Endothelial cell (in vitro differentiated cells): ENCODE measurements at places on chromosomes 16 and 17.

DNA sequence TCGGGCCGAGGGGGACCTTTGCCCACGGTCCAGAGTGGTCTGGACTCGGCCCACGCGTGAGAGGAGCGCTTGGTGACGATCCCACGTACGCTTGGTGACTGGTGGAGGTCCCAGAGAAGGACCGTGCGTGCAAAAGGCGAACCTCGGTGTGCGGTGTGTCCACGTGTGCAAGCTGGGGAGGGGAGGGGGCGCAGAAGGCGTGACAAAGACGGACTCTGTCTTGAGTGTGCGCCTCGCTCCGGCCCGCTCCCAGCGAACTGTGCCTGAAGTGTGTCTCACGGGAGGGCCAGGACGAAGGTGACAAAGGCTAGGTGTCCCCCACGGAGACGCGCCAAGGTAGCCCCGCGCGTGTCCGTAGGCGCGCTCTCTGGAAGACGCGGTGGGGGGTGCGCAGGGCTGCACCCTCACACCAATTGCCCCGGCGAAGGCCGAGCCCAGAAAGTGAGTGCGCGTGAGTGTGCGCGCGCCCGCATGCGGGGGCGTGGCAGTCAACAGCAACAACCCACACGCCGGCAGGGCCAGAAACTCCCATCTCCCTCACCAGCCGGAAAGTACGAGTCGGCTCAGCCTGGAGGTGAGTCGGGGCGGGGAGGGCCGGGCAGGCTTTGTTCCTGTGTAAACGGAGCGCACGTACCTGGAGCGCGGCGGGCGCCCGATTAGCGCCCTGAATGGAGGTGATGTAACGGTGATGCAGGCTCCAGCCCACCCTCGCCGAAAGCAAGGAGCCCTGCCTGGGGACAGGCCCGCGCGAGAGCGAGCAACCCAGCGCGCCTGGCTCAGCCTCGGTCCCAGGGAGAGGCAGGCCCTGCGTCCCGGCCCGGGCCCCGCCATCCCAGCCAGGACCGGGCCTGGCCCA is at the start of gene GPRC5C:
GPRC5C (plus strand) TSS at position 521 of the 856 bp plus-strand sequence. CDS start 7,689 bp downstream, outside the sequence.
- DNase-seq: peak; percentile 54

GRCh38 chr16:50201787-50202186 is 48.7 kb downstream of the TENT4B start:
- DNase-seq: no peak

DNA sequence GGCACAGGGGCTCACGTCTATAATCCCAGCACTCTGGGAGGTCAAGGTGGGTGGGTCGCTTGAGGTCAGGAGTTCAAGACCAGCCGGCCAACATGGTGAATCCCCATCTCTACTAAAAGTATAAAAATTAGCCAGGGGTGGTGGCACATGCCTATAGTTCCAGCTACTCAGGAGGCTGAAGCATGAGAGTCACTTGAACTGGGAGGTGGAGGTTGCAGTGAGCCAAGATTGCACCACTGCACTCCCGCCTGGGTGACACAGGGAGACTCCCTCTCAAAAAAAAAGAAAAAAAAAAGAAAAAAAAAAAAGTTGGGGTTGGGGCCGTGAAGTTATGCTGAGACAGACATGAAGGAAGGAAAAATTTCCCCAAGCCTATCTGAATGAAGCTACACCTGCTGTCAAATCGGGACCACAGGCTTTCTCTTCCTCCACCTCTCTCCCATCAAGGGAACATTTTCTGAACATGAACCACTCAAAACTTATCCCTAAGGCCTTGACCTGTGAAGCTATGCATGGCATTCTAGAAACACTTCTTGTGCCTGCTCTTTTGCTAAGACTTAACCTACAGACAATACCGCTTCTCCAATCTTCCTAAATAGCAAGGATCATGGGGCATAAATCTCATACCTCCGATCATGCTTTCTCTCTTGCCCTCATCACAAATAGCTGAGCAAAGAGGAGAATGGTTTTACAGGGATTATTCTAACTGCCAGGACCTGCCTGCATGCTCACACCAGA is 88.6 kb downstream of the CYTH1 start:
- no peak for DNase-seq

- DNase-seq: no peak
Measured at GRCh38 chr16:79805621-79806020, 205.1 kb upstream of the MAF start.

DNA sequence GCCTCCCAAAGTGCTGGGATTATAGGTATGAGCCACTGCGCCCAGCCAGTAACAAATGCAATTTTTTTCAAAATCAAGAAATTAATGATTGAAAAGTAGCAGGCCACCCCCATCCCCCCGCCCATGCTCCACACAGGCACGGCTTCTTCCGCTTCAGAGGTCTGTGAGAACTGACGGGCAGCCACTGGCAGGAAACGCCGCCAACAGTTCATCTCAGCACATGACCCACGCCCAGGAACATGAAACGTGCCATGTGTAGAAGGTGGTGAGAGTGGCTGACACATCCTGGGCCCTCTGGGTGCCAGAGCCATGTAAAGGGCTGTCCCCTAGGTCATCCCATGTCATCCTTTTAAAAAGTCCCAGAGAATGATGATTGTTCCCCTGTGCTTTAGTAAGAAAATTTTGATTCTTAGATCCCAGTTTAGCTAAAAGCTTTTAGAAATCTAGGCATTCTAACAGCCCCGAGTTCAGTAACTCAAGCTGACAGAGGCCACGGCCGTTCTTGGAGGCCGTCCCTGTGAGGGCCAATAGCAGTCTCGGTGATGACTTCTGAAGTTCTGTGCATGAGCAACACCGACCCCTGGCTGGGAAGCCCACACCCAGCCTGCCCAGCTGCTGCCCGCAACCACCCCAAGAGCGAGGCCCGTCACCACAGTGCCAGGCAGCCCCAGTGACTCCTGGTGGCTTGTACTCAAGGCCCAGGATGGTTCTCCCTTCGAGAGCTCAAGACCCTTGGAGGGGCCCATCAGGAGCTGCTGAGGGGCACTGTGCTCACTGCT is 52.1 kb downstream of the KLHDC4 start:
- DNase-seq: no peak

DNA sequence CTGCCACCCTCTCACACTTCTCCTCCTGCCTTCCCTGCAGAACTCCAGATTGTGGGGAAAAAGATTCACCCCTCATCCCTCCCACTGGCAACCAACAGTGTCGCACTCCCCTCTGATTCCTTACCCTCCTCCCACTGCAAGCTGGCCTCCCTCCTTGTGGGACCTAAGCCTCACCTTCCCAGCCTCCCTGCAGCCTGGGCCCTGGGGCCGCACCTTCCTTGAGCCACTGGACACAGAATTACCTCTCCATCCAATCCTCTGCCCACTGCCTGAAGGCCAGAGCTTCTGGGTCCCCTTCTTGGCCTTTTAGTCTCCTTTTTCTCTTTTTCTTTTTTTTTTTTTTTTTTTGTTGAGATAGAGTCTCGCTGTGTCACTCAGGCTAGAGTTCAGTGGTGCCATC is 33.9 kb downstream of the NGFR start:
- DNase-seq: no peak

- no peak for DNase-seq
Measured at GRCh38 chr16:78116946-78117345, 17.5 kb downstream of the WWOX start.

GRCh38 chr17:75872434-75873351 is 5.7 kb downstream of the TRIM47 start:
- peak; percentile 63 for DNase-seq

- DNase-seq: no peak
Measured at GRCh38 chr16:23362460-23363317, 60.6 kb downstream of the SCNN1B start.

GRCh38 chr17:78960928-78961327 is 18.8 kb downstream of the LGALS3BP start:
- DNase-seq: no peak

GRCh38 chr16:8548166-8548565 is 42.1 kb downstream of the TMEM114 start:
- DNase-seq: no peak

DNA sequence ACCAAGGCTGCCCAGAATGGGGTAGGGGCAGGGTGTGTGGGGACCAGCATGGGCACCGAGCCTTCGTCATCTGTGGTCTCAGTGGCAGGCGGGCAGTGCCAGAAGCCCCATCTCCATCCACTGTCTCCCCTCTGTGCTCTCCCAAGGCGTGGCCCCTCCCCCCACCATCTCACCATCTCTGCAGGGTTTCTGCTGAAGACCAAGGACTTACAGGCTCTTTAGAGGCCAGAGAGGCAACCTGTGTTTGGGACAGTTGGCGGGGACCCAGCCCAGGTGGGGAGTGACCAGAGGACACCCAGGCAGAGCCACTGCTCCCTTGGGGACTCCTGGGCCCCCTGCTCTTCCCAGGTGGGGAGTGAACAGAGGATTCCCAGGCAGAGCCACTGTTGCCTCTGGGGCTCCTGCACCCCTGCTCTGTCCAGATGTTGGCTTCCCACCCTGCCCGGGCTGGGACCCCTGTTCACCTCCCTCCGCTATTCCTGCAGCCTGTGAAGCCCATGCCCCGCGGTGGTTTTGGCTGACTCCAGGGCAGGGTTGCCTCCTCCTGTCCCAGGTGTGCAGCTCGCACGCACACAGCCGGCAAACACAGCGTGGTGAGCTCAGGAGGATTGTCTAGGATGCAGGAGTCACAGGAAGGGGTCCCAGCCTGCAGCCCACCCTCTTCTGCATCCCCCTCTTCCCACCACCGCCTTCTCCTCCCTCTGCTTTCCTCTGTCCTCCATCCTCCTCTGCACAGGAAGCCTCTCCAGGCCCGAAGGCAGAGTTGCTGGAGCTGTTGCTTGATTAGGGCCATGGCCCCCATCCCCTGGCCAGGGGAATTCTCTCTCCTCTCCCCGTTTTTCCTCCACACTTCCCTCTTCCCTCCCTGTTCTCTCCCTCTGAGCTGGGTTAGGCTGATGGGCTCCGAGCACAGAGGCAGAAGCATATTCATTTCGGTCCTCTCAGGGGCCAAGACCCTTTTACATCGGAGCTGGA is 45.0 kb downstream of the SLC7A5 start:
- DNase-seq: no peak

DNA sequence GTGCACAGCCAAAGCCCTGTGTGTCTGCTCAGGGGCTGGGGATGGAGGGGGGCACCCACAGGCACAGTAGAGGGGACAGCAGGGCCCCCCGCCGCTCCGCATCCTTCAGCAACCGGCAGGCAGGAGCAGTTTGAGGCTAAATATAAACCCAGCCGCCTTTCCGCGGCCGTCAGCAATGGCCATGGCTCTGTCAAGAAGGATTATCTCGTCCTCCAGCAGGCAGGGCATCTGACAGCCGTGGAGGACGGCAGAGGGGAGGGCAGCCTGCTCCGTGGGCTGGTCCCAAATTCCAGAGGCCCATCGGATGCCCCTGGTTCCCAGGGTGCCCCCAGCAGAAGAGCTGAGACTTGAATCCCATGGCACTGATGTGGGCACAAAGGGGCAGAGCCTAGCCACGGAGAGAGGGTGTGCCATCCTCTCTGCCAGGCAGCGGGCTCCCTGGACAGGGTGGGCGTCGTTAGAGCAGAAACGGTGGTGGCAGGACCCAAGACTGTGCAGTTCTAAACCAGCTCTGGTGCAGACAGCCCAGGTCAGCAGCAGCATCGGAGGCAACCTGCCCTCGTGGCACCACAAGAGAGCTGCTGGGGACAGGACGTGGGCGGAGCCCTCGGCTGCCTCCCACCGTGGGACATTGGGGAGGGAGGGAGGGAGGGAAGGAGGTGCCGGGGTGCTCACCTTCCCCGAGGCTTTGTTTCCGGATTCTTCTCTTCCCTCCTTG is 198.8 kb upstream of the CIBAR2 start:
- no peak for DNase-seq

- no peak for DNase-seq
Measured at GRCh38 chr16:81975637-81976036, 35.6 kb downstream of the SDR42E1 start.
